ENCODE measurements at places on chromosomes 2 and 18.

DNA sequence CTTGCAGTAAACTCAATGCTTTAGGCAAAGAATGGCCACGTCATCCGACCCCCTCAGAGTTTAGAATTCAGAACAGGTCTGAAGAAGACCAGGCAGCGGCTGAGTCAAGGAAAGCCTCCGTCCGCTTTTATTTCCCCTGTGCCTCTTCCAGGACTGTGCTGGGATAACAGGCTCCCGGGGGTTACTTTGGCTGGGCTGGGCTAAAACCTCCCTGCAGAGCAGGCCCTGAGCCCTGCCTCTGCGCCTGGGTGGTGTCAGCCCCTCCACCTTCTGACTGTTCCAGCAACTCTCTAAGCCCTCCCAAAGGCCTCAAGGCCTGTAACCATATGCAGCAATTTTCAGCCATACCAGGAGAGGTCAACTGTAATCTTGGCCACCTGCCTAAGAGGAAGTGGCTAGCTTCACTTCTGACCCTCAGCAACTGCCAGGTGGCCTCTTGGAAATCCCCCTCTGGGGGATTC lies 166.5 kb downstream of the RPIA start:
- no peak for DNase-seq

- no peak for DNase-seq
These were observed 11.9 kb downstream of the FABP1 start for GRCh38 chr2:88115825-88116518.

GRCh38 chr18:30982285-30982992 lies 60.1 kb downstream of the DSC3 start:
- DNase-seq = no peak

DNA sequence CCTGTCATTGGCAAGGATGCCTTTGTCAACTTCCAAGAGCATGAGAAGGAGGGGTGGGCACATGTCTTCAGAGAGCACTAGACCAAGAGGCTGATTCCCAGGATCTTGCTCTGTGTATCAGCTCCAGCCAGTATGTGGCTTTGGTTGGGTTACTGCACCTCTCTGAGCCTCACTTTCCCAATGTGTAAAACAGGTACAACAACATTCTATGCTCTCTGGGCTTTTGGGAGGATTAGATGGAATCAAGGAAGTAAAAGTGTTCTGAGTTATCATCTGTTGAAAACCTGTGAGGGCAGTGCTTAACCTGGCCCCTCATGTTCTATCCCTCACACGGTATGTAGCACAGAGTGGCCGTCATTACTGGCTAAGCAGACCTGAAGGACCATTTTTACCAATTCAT lies 103.9 kb downstream of the FHOD3 start:
- DNase-seq = no peak

GRCh38 chr18:70074116-70074515 lies 126.4 kb upstream of the CD226 start:
- no peak for DNase-seq

DNA sequence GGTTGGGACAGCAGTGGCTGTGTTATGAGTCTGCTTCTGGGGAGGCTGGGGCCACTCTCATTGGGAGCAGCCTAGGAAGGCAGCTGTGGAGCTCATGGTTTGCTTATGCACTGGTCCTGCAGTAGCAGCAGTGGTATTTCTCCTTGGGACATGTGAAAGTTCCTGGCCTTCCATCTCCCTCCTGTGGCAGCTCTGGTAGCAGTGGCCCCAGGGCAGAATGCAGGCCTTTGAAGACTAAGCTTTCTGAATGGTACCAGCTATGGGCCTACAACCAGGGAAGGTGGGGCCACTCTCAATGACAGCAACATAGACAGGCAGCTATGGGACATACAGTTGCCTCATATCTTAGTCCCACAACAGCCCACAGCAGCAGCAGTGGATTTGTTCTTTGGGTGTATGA lies 117.3 kb upstream of the VWC2L start:
- no peak for DNase-seq

- DNase-seq = no peak
These were observed 158.7 kb upstream of the SKOR2 start for GRCh38 chr18:47410139-47410538.

GRCh38 chr18:3115447-3116030 lies 102.6 kb upstream of the LPIN2 start:
- DNase-seq = peak; percentile 18

DNA sequence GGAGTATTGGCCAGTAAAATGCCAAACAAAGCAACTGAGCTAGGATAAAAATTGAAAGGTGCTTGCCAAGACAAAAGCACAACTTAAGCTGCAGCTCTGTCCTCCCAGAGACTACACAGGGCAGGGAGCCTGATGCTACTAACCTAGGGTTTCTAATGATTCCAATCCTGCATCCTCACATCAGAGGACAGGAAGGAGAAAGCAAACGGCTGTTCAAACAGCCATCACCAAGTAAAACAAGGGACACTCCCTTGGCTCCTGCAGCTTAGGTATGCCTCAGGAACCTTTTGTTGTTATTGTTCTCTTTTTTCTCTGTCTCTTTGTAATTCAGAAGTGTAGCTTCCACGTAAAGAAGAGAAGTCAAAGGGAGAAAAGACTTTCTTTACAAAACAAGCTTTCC lies 99.5 kb downstream of the TCF4 start:
- no peak for DNase-seq

GRCh38 chr2:100630473-100630977 lies 67.7 kb downstream of the PDCL3 start:
- DNase-seq = no peak

DNA sequence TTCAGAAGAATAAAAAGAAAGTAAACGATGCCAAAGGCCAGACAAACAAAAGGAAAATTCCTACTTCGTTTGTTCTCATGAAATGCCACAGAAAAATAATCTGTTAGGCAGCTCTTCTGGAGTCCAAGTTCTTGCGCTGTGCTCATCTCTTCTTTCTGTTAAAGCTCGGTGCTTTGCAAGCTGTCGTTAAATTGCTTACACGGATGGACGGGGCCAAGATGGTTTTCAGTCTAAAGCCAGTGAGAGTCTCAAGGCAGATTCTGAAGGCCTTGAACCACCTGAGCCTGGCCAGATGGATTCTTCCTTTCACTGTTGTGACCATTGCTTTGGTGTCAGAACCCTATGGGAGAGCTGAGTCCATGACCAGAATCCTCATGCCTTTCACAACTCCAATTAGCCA lies 97.6 kb upstream of the RMDN2 start:
- no peak for DNase-seq

DNA sequence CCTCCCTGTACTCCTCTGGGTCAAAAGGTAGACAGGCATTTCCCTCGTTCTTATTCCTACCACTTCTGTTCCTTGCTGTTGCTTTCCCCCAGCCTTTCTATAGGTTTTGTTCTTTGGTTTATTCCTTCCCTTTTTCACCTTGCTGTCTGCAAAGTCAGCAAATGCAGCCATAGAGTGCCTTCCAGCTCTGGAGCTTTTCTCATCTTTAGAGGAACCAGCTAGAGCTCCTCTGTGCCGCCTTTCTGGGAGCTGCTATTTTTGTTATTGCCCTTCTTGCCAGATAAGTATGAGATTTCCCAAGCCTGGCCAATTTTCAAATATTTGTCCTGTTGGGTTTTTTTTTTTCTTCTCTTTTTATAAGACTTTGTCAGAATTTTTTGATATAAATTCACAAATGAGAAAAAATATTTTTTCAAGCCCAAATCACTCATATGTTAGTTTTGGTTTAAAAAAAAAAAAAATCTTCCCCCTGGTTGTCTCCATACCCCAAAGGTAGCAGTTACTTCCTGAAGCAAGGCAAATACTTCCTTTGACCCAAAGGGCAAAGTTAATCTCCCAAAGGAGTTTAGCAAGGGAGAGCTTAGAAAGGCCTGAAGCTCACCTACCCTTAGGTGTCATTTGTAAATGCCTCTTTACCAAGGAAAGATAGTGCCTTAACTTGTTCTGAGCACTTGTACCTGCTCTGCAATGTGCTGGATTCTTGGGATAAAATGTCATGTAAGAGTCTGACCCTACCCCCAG lies 5.1 kb upstream of the TTC27 start:
- DNase-seq = no peak

GRCh38 chr18:24195296-24196053 lies 56.6 kb downstream of the CABYR start:
- DNase-seq = no peak

DNA sequence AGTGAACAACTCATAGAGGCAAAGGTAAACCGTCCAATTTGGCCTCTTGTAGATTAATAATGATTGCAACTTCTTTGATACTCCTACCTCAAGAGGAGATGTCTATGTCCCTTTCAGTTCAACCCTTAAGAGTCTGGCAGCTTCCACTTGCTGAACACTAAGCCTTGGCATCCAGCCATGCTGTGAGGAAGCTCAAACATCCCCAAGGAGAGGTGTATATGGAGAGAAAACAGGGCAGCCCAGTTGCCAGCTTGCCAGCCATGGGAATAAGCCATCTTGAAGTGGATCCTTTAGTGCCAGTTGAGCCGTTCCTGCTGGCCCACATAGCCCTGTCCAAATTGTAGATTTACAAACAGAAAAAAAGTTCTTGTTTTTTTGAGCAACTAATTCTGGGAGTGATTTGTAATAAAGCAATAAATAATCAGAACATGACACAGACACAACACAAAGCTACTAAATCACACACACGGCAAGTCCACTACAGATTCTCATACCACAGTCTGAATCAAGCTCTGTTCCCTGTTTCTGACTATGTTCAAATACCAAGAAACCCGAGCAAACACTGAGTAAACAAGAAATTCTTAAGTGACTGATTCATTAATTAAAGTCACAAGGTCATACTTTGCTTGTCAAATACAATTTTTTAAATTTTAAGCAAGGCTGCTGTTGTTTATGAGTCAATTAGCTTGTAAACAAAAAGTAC lies 96.1 kb downstream of the PID1 start:
- peak; percentile 26 for DNase-seq

DNA sequence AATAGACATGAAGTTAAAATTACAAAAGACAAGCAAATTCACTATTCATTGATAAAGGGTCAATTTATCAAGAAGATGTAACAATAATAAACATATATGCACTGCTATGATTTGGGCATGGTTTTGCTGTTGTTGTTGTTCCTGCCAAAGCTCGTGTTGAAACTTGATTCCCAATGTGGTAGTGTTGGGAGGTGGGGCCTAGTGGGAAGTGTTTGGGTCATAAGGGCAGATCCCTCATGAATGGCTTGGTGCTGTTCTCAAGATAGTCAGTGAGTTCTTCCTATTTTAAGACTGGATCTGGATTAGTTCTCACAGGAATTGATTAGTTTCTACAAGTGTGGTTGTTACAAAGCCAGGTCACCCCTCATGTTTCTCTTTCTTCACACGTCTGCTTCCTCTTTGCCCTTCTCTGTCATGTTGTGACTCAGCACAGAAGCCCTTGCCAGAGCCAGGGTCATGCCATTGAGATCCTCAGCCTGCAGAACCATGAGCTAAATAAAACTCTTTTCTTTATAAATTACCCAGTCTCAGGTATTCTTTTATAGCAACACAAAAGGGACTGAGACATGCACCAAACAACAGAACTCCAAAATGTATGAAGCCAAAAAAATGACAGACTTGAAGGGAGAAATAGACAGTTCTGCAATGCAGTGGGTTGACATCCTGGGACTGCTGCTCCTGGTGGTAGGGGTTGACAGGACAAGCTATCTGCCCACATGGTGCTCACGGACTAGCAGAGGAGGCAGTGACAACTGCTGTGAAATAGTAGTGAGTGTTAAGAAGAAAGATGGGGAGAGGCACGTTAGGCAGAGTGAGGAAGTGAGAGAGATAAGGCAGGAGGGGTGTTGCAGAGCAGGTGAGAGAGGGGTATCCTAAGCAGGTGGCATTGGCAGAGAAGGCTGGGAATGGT lies 18.6 kb upstream of the SKA1 start:
- DNase-seq = peak; percentile 3

- DNase-seq = no peak
These were observed 87.6 kb upstream of the FAM110C start for GRCh38 chr2:133675-134593.

DNA sequence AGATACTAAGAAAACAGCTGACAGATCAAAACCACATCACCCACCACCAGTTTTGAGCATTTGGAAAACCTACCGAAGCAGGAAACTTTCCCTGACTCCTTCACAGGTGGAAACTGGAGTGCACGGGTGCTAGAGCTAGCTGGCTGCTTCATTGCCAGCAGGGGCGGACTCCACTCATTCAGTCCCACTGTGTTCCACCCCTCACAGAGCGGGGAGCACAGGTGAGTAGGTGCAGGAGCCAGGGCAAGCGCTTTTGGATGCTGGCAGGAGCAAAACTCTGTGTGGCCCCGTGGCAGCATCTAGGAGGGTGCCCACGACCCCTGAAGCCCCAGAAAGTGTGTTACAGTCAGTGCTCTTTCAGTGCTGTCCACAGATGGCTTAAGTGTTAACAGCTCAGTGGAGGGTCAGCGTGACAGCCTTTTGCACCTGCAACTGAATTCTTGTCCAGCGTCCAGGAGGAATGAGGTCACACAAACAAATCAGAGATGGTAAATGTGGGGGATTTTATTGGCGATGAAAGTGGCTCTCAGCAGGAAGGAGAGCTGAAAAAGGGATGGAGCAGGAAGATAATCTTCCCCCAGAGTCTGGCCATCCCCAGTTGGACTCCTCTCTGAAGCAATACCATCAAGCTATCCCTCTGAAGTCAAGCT lies 71.1 kb downstream of the TMEM163 start:
- no peak for DNase-seq

- DNase-seq = no peak
These were observed 50.1 kb downstream of the MBP start for GRCh38 chr18:77082316-77082955.

- no peak for DNase-seq
These were observed 32.5 kb downstream of the GPR45 start for GRCh38 chr2:105274046-105274445.

- peak; percentile 14 for DNase-seq
These were observed 231.2 kb downstream of the MYO3B start for GRCh38 chr2:170409164-170409535.

DNA sequence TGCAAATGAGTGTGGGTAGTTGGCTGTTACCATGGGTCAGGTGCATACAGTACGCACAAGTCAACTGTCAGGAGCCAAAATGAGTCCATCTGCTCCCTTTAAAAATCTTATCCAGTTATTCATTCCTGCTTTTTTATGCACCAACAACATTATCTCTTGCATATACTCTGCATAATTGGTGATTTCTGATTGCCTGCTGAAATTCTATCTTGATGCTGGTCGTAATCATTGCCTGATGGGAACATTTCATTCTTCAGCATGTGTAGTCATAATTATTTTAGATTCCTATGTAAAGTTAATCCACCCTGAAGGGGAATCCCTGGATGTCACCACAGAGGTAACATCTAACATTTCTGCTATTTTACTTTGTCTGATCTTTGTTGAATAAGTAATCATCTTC lies 102.2 kb upstream of the RND3 start:
- DNase-seq = no peak

DNA sequence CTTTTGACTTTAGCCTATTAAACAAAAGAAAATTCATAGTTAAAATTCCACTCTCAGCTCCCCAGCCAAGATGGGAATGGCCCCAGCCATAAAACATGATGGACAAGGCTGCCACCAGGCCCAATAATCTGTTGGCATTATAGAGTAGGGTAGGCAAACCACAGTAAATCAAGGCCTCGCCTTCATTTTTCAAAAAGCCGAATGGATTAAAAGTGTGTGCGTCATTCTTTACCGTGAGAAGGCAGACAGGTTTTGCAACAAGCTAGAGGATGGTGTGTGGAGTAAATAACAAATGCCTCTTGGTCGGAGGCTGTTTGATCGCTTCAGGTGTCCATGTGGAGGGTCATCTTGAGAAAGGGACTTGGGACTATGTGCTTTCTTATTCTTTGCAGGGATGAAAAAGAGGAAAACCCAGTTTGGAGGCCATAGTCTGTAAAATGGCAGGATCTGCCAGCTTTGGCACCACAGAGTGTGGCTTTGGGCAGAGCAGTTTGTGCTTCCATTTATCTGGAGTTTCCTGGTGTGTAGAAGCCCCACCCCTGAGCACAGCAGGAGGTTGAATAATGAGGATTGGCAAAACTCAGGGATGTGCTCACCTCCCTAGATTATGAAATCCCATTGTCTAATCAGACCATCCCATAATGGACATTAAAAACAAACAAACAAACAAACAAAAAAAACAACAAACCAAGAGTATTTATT lies 57.1 kb upstream of the ITGB6 start:
- DNase-seq = peak; percentile 85

All from epithelial cell of prostate (primary cell).